Large intestine (tissue), 12 donors: ENCODE measurements at places on chromosomes 7 and 10. TPM values are rescaled to one million over a fixed set of nuclear protein-coding genes. Genes with fewer than 3 reads are reported as not detected.

DNA sequence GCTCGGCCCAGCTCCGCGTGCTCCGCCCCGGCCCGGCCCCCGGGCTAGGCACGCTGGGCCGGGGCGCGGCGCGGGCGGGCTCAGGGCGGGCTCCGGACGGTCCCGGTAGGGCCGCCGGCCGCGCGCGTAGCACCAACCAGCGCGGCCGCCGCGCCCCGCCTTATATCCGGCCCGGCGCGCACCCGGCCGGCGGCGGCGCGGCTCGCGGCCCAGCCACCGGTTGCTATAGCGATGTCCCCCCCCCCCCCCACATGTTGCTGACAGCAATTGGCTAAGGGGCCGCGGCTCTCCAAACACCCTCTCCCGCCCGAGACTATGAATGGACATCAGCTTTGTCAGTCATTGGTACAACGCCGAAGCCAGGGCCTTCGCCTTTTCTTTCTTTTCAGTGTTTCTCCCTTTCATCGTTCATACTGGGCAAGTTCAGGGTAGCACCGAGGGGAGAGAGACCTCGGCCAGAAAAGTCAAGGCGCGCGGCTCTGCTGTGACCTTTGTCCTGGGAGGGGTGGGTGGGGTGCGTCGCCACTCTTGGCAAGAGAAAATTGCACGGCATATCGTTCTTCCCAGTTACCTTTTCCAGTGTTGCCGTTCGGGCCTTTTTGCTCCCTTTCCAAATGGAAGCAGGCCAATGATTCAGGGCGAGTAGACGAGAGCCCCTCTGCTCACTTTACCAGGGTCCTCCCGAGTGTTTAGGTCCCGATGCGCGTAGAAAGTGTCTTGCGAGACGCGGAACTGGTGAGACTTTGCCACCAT lies 354.2 kb downstream of the DNAJB6 start:
- H3K27me3 ChIP-seq = peaks cover 75% of the 10 kb centered on the region
- no peak overlapping the region for H3K4me3 ChIP-seq
- H3K36me3 ChIP-seq = no peaks in the 10 kb centered on the region
- DNase-seq = peak; percentile 44

GRCh38 chr10:22997096-22997495 lies 69.2 kb downstream of the ARMC3 start:
- no peak overlapping the region for H3K4me3 ChIP-seq
- no peak overlapping the region for H3K27ac ChIP-seq
- H3K36me3 ChIP-seq = no peaks in the 10 kb centered on the region
- H3K4me1 ChIP-seq = no peaks in the 10 kb centered on the region
- H3K27me3 ChIP-seq = peaks cover 15% of the 10 kb centered on the region
- no peak for DNase-seq

DNA sequence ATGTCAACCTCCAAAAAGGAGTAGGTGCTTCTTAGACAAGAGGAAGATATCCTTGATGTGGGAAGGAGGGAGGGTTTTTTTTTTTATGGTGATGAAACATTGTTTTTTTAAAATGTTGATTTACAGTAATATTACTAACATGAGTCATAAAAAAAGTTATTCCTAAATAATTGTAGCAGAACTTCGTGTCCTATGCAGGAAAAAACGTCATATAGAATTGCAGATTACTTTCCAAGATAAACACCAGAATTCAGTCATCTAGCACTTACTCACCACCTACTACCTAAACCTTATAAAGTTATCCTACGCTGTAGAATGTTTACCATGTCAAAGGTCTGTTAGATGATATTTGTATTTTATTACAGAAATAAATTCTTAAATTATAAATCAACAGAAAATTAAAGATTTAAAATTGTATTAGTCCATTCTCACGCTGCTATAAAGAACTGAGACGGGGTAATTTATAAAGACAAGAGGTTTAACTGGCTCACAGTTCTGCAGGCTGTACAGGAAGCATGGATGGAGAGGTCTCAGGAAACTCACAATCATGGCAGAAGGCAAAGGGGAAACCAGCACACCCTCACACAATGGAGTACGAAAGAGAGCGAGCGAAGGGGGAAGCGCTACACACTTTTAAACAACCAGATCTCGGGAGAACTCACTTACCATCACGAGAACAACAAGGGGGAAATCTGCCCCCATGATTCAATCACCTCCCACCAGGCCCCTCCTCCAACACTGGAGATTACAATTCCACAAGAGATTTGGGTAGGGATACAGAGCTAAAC lies 105.2 kb upstream of the NEBL start:
- no peaks in the 10 kb centered on the region for H3K36me3 ChIP-seq
- no peak for DNase-seq
- no peak overlapping the region for H3K27ac ChIP-seq
- H3K4me1 ChIP-seq = no peaks in the 10 kb centered on the region

- DNase-seq = peak; percentile 55
- no peaks in the 10 kb centered on the region for H3K36me3 ChIP-seq
- H3K27me3 ChIP-seq = peaks cover 9% of the 10 kb centered on the region
- peak overlapping the region; percentile 54 for H3K27ac ChIP-seq
- H3K4me1 ChIP-seq = peaks cover 10% of the 10 kb centered on the region
Observed at GRCh38 chr10:114767986-114768821, 53.4 kb upstream of the FHIP2A start.

GRCh38 chr10:78170026-78170475 lies 136.4 kb downstream of the RPS24 start:
- DNase-seq = no peak
- no peaks in the 10 kb centered on the region for H3K36me3 ChIP-seq
- no peaks in the 10 kb centered on the region for H3K27me3 ChIP-seq

NKX2-3 gene
- 22.1 TPM for polyA plus RNA-seq

DNA sequence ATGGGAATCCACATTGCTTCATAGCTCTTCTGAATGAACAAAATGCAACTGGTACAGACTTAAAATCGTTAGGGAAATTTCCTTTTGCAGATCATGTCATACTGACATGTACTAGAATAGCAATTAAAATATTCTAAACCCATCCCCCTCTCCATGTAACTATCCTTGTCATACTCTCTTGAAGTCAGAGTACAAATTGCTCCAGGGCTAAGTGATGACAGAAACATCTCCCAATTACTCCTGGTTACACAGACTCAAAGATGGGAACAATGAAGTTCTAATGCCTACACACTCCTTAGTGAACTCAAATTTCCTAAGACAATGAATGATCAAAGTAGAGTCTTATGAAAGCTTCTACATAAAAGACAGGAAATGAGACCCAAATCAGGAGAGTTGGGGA lies 87.2 kb downstream of the PDE1C start:
- H3K4me1 ChIP-seq = no peaks in the 10 kb centered on the region
- no peak for DNase-seq
- H3K27me3 ChIP-seq = no peaks in the 10 kb centered on the region
- no peak overlapping the region for H3K4me3 ChIP-seq

CCL24 gene
- polyA plus RNA-seq = 32.1 TPM

GRCh38 chr10:114642729-114643128 lies 15.3 kb downstream of the ABLIM1 start:
- no peaks in the 10 kb centered on the region for H3K27me3 ChIP-seq
- no peaks in the 10 kb centered on the region for H3K36me3 ChIP-seq
- H3K27ac ChIP-seq = no peak overlapping the region
- no peak for DNase-seq

ZNF488 gene
- 2.2 TPM for polyA plus RNA-seq

STEAP1B gene
- polyA plus RNA-seq = 1.5 TPM

GRCh38 chr10:4006051-4006450 lies 221.0 kb upstream of the KLF6 start:
- no peak overlapping the region for H3K27ac ChIP-seq
- no peaks in the 10 kb centered on the region for H3K27me3 ChIP-seq
- DNase-seq = no peak
- H3K4me3 ChIP-seq = no peak overlapping the region
- no peaks in the 10 kb centered on the region for H3K36me3 ChIP-seq

MTPN gene
- 92.1 TPM for polyA plus RNA-seq

C10orf105 gene
- polyA plus RNA-seq = 0.27 TPM

ZNF33A gene
- 40.9 TPM for polyA plus RNA-seq
